ENCODE measurements at places on chromosomes 7 and 10.

GRCh38 chr7:4715410-4715776 lies 33.3 kb downstream of the FOXK1 start:
- no peak for DNase-seq

- no peak for DNase-seq
Observed at GRCh38 chr7:138865843-138866242, 67.8 kb upstream of the ATP6V0A4 start.

- peak; percentile 59 for DNase-seq
Observed at GRCh38 chr7:71385330-71385729, 253.4 kb downstream of the GALNT17 start.

- no peak for DNase-seq
Observed at GRCh38 chr10:75911426-75911825, 480.0 kb downstream of the LRMDA start.

- peak; percentile 96 for DNase-seq
Observed at GRCh38 chr7:134941185-134941900, 45.0 kb upstream of the AGBL3 start.

- no peak for DNase-seq
Observed at GRCh38 chr10:120607710-120608703, 151.0 kb downstream of the PLPP4 start.

GRCh38 chr10:69438536-69439349 lies 12.5 kb upstream of the TSPAN15 start:
- DNase-seq = peak; percentile 33

DNA sequence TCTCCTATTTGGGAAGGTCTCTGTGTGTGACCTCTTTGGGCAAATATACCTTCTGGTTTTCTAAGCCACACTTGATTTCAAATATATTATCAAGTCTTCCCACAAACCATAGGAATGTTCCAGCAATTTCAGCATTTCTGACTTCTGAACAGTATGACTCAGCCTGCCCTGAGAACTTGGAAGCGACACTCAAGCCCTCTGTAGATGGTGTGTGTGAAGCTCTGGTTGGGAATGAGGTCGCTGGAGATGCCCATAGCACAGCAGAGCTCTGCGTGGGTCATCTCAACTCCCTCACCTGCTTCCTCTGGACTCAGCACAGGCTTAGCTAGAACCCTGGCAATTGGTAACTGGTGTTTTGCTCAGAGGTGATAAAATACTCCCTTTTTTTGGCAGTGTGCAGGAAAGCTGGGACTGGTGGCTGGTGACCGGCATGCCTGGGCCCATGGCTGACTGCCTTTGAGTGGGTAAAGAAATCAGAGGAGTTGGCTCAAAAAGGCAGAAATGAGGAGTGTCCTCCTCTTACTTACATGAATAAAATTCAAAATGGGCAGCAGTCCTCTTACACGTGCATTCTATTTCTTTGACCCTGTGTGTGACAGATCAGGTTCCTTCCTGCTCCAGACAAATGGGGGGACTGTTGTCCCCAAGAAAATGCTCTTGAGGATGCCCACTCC lies 87.5 kb upstream of the NRP1 start:
- DNase-seq = peak; percentile 8

- DNase-seq = no peak
Observed at GRCh38 chr7:74409571-74409970, 44.1 kb upstream of the GTF2IRD1 start.

DNA sequence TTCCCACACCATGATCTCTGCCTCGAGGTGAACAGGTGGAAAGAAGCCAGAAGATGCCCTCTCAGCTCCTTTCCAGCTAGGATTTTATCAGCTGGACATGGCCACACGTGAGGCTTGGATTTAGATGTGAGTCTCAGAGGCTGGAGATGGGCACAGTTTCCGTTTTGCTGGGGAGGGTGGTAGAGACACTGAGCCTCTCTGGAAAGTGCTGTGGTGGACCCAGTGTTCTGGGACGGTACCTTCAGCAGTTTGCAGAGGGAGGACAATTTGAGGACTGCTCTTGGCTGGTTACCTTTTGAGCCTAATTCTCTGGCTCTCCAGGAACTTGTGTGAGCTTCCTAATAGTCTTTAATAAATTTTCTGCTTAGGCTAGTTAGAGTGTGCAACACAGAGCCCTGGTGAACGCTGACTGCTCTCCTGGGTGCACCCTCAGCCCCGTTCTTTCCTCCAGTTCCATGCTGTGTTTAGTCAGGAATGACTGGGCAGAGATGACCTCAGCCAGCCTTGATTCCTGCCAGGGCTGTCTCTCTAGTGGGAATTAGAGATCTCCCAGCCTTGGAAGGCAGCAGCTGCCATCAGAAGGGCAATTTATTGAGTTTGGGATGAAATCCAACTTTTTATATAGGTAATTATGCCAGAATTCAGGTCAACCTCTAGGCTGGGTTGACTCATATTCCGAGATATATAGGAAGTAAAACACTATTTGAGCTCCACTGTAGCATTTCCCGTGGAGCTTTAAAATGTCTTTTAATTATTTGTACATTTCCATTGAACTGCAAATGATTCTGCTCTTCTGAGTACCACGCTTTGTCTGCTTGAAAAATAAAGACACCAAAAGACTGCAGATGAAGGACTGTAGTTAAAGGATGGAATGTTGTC lies 103.9 kb downstream of the GATA3 start:
- DNase-seq = no peak

GRCh38 chr10:59752278-59752940 lies 846 bp downstream of the MRLN start:
- DNase-seq = no peak

GRCh38 chr7:131072505-131073091 lies 255.1 kb upstream of the MKLN1 start:
- DNase-seq = peak; percentile 97

- no peak for DNase-seq
Observed at GRCh38 chr10:133258066-133258817, 18.4 kb downstream of the ADAM8 start.

- no peak for DNase-seq
Observed at GRCh38 chr7:156515911-156516790, 124.4 kb upstream of the RNF32 start.

- no peak for DNase-seq
Observed at GRCh38 chr7:74197449-74198124, 12.2 kb upstream of the LAT2 start.

DNA sequence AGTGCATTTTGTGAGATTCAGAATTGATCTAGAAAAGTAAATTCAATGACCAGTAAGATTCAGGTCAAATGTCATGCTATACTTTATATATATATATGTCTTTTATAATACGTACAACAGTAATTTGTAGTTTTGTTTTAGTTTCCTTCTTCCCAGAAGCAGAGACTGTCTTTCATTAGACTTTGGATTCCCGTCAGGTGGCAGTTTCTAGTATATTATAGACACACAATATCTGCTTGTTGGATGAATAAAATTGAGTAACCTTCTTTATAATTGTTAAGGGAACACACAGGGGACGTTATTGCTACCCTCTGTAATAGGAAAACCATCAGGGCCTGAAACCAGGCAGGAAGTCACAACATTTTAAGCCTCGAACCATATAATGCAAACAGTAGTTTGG lies 5.3 kb upstream of the LAMB1 start:
- no peak for DNase-seq

DNA sequence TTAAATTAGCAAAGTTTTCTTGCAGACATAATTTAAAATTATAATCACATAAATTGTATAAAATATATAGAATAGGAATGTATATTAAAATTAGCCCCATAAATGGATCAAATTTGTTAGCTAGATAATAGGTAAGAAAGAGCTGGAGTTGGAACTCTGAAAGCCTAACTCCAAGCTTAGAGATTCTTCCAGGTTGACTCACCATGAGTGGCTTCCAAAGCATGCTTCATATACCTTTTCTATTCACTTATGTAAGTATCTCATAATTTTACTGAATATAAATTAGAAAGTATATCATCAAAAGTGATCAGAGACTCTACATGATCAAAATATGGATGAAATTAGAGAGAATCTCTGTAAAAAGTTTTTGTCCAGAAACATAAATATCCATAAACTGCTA lies 320.7 kb upstream of the MAGI2 start:
- no peak for DNase-seq

GRCh38 chr7:152173372-152174070 lies 148.0 kb downstream of the GALNT11 start:
- no peak for DNase-seq

- DNase-seq = no peak
Observed at GRCh38 chr7:132825222-132825621, 249.0 kb upstream of the PLXNA4 start.

DNA sequence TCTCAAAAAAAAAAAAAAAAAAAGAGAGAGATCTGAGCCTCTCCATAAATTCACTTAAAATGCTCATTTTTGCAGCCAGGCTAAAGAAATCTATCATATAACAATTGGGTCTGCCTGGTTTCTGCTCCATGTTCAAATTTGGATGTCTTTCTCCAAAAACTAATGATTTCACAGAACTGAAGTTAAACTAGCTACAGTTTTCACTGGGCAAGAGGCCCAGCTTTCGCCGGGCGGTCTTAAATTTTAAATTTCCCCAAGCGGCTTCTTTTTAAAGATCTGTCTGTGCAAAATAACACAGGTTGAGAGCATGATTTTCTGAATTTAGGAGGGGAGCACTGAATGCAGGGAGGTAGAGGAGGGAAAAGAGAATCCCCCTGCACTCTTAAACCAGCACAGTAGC lies 603.4 kb downstream of the KCNMA1 start:
- no peak for DNase-seq

- DNase-seq = no peak
Observed at GRCh38 chr7:12504149-12504548, 66.4 kb upstream of the SCIN start.

DNA sequence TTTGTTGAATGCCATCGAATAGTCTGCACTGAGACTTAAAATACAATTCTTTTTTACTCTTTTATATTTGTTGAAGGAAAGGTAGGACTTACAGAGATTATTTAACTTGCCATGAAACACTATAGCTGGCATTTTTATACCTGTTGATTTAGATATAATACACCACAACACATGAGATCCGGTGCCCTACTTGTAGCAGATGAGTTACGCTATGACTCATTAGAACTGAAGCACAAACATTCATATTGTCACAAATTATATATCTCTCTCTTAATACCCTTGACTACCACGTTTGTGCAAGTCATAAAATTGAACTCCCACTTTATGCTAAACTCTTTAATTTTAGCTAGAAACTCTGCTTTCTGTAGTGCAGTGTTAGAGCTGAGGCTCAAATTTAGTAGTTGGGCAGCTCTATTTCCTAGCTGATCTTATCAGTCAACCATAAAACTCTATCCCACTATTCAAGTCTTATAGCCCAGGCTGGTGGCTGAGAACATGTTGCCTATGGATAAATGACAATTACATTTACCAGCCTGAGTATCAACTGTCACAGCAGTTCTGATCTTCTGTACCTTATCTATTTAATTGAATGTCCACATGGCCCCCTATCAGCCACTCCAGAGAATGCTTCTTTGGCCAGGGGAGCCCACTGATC lies 137.4 kb upstream of the SEMA3D start:
- DNase-seq = peak; percentile 25

Data from mesendoderm (in vitro differentiated cells).